A549 treated with DMSO at 1 μM for 4 hours (cell line): ENCODE measurements at places on chromosomes 6 and 20. TPM values are rescaled to one million over a fixed set of nuclear protein-coding genes. Genes with fewer than 3 reads are reported as not detected.

Gene C20orf96
- 9.4 to 11.3 TPM (median 11.1 TPM) in 5 replicates for total RNA-seq

Gene PM20D2
- total RNA-seq, result 10.2 to 18.4 TPM (median 14.8 TPM) in 5 replicates

Gene BPIFA1
- not detected in 5 replicates for total RNA-seq

Gene DNAAF9
- 4.6 to 5.8 TPM (median 5.4 TPM) in 5 replicates for total RNA-seq

Gene PCK1
- 0.03 TPM in 1 of 5 replicates, not detected in the others for total RNA-seq

Gene SLC52A3
- 0.56 to 0.68 TPM (median 0.66 TPM) in 5 replicates for total RNA-seq

Gene SYCP2
- 0.18 to 0.81 TPM (median 0.37 TPM) in 5 replicates for total RNA-seq

Gene PACRG
- 0.12 TPM in 1 of 5 replicates, not detected in the others for total RNA-seq

Gene COL11A2
- total RNA-seq, result 0.72 to 1.3 TPM (median 0.89 TPM) in 5 replicates

Gene ULBP1
- 0.84 to 1.1 TPM (median 1.0 TPM) in 5 replicates for total RNA-seq

Gene TP53TG5
- total RNA-seq, result not detected in 5 replicates

Gene SOBP
- 0.94 to 1.7 TPM (median 1.2 TPM) in 5 replicates for total RNA-seq

Gene TNFRSF6B
- 0.81 to 1.1 TPM (median 1.0 TPM) in 4 of 5 replicates, not detected in the other for total RNA-seq

Gene IMPG1
- not detected in 5 replicates for total RNA-seq

Gene PAK5
- 0.02 TPM in 1 of 5 replicates, not detected in the others for total RNA-seq

Gene MC3R
- not detected in 5 replicates for total RNA-seq

Gene PSORS1C1
- total RNA-seq, result 3.1 to 5.8 TPM (median 5.5 TPM) in 5 replicates

Gene CST5
- not detected in 5 replicates for total RNA-seq

Gene LST1
- 0.20 to 0.26 TPM in 2 of 5 replicates, not detected in the others for total RNA-seq

Gene TNF
- 0.10 to 0.22 TPM (median 0.11 TPM) in 3 of 5 replicates, not detected in the others for total RNA-seq

Gene HLA-DRA
- not detected in 5 replicates for total RNA-seq

Gene SLC17A1
- 0.06 TPM in 2 of 5 replicates, not detected in the others for total RNA-seq

Gene GPSM3
- 0.24 to 0.55 TPM (median 0.34 TPM) in 5 replicates for total RNA-seq

Gene FAM83C
- 0.02 to 0.06 TPM in 2 of 5 replicates, not detected in the others for total RNA-seq

Gene APOM
- 2.8 to 3.8 TPM (median 3.2 TPM) in 5 replicates for total RNA-seq

Gene MATN4
- 0.09 to 0.14 TPM (median 0.13 TPM) in 4 of 5 replicates, not detected in the other for total RNA-seq

Gene RXRB
- 15.3 to 22.5 TPM (median 21.5 TPM) in 5 replicates for total RNA-seq

Gene PKHD1
- total RNA-seq, result not detected in 5 replicates

Gene DCBLD1
- 26.2 to 36.5 TPM (median 30.9 TPM) in 5 replicates for total RNA-seq

Gene CGAS
- total RNA-seq, result 4.5 to 7.5 TPM (median 6.8 TPM) in 5 replicates

Gene PSMB9
- total RNA-seq, result 16.5 to 22.1 TPM (median 17.2 TPM) in 5 replicates

Gene CDH4
- total RNA-seq, result 6.7 to 10.3 TPM (median 8.4 TPM) in 5 replicates

Gene SYNGAP1
- total RNA-seq, result 4.2 to 7.9 TPM (median 5.1 TPM) in 5 replicates

Gene MICB
- total RNA-seq, result 7.6 to 9.0 TPM (median 8.6 TPM) in 5 replicates

Gene WFDC10B
- not detected in 5 replicates for total RNA-seq

Gene SLC4A11
- total RNA-seq, result 5.3 to 7.2 TPM (median 6.2 TPM) in 5 replicates

Gene RAB44
- 0.02 to 0.05 TPM (median 0.03 TPM) in 3 of 5 replicates, not detected in the others for total RNA-seq
